ENCODE measurements at places on chromosomes 7 and 10. TPM values are rescaled to one million over a fixed set of nuclear protein-coding genes. Genes with fewer than 3 reads are reported as not detected.

GRCh38 chr7:102208826-102209225 lies 77.8 kb upstream of the SH2B2 start:
- DNase-seq = no peak

The VWDE gene
- not detected for total RNA-seq

- no peak for DNase-seq
These were observed 3.2 kb downstream of the CYP26A1 start for GRCh38 chr10:93076871-93077270.

- no peak for DNase-seq
These were observed 104.9 kb upstream of the LEP start for GRCh38 chr7:128136215-128136597.

The TRIL gene
- 1.9 TPM for total RNA-seq

All from left ventricle myocardium inferior (tissue), 1 donor.